Fibroblast of skin of right quadriceps (primary cell): ENCODE measurements at places on chromosomes 2 and 18.

- DNase-seq: no peak
Observed at GRCh38 chr18:51668607-51669006, 471.1 kb upstream of the MEX3C start.

GRCh38 chr2:22634167-22634566 lies 750.8 kb upstream of the KLHL29 start:
- no peak for DNase-seq

- DNase-seq: no peak
Observed at GRCh38 chr18:8299054-8299980, 309.9 kb upstream of the RAB12 start.

DNA sequence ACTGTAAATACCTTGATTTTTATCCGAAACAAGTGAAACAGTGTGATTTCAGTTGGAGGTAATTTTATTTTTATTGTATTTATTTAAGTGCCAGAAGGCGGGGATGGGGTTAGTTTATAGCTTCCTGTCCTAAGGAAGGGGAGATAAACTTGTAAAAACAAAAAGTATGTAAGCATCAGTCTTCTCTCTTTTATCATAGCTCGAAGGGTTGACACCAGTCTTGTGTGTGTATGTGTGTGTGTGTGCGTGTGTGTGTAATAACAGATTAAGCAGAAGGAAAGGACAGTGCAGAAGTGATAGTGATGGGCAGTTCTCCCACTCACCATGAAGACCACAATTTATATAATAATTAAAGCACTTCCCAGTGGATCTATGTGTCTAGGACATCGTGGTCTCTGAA lies 793.3 kb downstream of the PLCL1 start:
- no peak for DNase-seq

DNA sequence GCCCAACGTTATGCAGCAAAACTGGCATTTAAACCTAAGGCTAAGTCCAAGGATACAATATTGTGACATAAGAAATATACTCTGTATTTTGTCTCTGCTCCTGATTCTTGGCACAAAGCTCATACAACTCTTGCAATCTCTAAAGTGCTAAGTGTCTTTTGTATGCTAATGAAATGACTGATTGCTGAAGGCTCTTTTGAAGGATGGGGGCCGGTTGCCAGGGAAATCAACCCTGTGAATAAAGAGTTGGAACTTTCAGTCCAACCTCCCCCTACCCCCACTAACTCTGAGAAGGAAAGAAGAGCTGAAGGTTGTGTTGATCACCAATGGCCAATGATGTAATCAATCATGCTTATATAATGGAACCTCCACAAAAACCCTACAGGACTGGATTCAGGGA lies 40.3 kb downstream of the SESTD1 start:
- DNase-seq: no peak

GRCh38 chr2:25711675-25712354 lies 38.4 kb upstream of the DTNB start:
- no peak for DNase-seq

- no peak for DNase-seq
Observed at GRCh38 chr18:13616041-13616440, 110.3 kb downstream of the FAM210A start.

DNA sequence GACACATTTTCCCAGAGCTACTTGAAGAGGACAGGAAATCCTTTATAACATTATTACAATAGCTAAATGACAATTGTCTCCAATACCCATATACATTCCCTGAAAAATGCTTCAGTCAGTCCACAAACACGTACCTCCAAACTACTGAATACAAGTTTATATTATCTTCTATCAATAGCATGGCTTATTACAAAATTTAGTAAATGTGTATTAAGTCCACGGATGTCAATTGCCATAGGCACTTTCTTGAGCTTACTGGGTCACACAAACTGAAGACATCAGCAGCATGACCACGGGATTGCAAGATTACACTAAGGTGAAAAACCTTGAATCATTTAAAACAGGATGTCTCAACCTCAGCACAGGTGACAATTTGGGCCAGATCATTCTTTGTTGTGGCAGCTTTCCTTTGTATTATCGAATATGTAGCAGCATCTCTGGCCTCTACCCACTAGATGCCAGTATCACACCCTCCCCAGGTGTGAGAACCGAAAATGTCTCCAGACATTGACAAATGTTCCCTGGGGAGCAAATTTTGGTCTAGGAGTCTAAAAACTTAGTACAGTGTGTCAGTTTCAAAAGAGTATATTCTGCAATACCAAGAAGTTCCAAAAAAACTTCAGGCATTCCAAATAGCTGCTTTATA lies 1.4 kb downstream of the MBD2 start:
- no peak for DNase-seq
